ENCODE measurements at places on chromosomes 11 and 22.

DNA sequence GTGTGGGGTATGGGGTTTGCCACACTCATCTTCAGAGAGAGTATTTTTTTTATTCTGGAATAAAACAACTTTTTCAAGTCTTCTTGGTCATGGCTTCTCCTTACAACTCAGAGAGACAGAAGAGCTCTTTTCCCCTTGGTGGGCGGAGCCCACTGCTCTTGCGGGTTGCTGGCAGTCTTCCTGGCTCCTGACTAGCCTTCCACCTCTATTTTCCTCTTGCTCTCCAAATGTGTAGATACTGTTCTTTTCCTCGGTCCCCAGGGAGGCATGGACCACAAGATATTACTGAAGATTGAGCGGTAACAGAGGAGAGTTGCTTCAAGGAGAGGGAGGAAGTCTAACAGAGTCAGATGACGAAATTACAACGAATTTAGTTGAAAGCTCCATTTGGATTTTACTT is 210.6 kb downstream of the NTM start:
- no peak for DNase-seq

DNA sequence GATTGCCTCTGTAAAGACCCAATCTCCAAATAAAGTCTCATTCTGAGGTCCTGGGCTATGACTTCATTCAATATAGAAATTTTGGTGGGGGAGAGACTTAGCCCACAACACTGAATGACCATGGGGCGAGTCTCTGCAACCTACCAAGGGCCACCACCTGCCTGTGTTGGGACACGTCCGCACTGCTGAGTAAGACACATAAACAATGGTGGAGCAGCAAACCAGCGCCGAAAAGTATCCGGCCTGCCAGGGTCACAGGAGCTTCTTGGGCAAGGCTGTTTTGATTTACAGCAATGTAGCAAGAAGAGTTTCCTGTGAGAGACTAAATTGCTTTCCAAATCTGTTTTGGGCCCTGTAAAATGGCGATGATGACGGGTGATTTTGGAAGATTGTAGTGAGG is 122.3 kb downstream of the SHANK2 start:
- no peak for DNase-seq

GRCh38 chr22:40324468-40325305 is 21.6 kb upstream of the ADSL start:
- peak; percentile 46 for DNase-seq

- no peak for DNase-seq
These were observed 79.3 kb downstream of the SLC1A2 start for GRCh38 chr11:35340071-35340470.

DNA sequence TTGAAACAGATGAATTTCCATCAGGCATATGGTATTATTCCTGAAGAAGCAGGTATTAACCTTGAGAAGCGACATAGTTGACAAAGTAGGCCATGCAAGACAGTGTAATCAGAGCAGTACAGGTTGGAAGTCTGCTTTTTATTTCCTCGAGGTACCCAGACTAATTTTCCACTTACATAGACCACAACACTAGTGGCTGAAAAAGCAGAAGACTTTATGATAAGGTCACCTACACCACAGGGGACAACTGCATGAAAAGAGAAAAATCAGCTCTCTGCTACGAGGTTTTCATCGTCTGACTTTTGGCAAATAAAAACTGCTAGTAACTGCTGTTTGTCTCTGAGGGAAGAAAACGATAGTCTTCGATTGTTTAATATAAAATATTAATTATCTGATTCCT is 77.5 kb downstream of the CNTN5 start:
- no peak for DNase-seq

GRCh38 chr22:30612789-30613188 is 5.8 kb downstream of the TCN2 start:
- DNase-seq: no peak

GRCh38 chr11:104891135-104891534 is 7.1 kb downstream of the CASP12 start:
- no peak for DNase-seq

DNA sequence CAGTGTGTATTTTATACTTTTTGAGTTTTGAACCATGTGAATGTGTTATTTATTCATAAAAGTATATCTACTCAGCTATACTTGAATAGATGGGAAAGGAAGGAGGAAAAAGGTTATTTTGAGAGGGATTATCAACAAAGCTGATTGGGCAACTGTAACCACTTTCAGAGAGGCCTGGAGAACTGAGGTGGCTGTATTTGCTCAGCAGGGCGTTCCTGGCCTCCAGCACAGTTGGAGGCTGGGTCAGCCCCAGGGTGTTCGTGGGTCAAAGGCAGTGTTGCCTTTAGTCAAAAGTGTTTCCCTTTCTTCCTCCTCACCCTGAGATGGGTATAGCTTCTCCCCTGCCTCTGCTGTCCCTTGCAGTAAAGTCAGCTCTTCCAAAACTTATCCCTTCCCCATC is 26.7 kb downstream of the ASCC2 start:
- no peak for DNase-seq

- no peak for DNase-seq
These were observed 130.7 kb downstream of the SNX19 start for GRCh38 chr11:130785380-130786116.

DNA sequence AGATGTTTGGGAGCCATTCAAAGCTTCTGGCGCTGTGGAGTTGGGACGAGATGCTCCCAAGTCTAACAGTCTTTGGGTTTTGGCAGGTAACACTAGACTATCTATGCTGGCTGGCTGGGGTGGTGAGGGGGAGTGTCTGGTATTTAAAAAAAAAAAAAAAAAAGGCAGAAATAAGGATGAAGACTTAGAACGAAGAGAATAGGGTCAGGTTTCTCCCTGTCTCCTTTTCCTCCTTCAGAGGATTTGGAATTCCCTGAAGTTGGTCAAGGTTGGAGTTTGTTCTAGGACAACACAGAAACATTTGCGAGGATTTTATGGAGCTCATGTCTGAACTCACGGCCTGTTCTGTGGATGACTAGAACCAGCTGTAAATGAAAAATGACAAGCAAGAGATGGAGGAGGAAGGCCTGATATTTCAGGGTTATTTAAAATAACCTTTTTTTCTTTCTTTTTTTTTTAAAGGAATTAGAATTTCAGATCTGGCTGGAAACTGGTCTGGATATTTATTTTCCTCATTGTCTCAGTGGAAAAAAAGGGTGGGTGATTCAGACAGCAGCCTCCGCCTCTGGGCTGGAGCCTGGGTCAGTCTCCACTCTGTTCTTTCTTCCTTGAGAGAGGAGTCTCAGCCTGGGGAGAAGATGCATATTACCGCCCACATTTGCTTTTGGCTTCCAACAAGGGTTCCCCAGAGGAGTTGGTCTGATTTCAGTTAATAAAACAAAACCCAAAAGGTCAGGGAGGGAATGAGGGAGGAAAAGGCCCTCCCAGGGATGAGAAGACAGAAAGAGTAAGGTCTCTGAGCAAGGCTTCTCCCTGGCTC is 80.1 kb downstream of the USP35 start:
- DNase-seq: no peak

DNA sequence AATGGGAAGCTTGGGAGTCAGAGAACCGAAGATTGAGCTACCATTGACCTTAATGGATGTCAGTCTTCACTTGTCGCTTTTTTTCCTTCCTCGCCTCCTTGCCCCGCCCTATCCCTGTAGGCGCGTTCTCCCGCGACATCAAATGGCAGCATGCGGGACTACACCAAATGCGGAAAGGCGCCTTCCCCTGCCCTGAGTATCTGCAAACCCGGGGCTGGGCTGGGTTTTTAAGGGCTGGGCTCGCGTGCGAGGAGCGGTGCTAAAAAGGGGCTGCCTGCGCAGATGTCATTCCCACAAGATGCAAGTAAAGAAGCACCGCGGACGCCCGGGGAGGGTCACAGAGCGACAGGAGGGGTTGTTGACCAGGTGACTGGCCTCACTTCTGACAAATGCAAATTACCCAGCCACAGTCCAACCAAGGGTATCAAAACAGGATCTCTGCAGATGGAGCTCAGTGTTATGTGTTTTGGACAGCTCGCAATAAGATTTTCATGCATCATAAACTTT is 4.7 kb upstream of the FAM111B start:
- peak; percentile 67 for DNase-seq

GRCh38 chr11:118102721-118103261 is 16.0 kb upstream of the SMIM35 start:
- DNase-seq: no peak

DNA sequence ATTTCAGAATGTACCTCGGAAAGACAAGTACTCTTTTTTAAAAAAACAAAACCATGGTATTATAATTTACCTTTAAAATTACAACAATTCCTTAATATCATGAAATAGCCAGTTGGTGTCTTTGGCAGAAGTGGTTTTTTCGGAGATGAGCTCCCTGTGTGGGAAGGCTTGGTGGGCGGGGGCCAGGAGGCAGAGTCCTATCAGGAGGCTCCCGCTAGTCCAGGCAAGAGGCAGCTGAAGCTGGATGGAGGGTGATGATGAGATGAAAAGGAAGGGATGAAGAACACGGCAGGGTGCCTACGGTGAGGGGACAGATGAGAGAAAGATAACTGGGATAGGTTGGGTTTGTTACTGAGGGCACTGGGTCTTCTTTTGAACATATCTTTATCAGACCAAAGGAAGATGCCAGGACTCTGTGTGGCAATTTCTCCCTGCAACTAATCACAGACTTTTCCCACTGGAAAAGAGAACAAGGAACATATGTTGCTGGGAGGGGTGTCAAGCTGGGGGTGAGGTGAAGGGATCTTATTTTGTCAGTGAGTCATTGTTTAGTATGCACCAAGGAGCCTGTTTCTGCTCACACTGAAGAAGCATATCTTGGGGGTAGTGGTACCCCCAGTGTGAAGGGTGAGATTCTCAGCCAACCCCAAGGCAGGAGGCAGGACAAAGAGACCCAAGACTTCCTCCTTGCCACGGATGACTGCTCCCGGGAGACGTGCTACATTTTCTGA is 91.5 kb upstream of the YWHAH start:
- DNase-seq: no peak

DNA sequence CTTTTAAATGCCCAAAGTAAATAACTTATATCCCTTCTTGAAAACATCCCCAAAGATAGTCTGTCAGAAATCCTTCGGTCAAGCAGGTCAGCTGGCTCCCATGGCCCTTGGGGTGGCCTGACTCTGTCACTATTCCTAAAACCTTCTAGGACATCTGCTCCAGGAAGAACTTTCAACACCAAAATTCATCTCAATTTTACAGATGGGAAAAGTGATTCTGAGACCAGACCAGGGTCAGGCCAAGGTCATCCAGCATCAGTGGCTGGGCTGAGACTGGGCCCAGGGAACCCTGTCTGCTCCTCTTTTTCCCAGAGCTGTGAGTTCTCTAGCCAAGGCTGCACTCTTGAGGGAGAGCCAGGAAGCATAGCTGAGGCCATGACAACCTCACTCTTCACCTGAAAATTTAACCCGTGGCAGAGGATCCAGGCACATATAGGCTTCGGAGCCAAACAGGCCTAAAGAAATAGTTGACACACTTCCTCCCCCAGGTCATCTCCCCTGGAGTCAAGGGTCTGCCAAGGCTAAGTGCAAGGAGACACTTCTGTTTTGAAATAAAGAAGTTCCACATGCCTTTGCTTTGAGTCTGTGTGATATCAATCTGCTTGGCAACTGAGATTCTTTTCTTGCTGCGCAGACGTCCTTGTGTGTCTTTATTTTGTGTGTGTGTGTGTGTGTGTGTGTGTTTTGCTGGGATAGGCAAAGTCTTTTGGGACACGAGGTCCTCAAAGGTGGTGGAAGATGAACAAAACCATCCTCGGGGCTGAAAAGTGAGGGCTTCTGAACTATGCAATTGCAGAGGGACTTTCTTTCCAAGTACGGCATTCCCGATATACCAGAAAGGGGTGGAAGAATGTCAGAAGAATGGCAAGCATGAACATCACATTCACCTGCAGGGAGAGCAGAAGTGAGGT is 16.8 kb upstream of the PRG2 start:
- DNase-seq: no peak

DNA sequence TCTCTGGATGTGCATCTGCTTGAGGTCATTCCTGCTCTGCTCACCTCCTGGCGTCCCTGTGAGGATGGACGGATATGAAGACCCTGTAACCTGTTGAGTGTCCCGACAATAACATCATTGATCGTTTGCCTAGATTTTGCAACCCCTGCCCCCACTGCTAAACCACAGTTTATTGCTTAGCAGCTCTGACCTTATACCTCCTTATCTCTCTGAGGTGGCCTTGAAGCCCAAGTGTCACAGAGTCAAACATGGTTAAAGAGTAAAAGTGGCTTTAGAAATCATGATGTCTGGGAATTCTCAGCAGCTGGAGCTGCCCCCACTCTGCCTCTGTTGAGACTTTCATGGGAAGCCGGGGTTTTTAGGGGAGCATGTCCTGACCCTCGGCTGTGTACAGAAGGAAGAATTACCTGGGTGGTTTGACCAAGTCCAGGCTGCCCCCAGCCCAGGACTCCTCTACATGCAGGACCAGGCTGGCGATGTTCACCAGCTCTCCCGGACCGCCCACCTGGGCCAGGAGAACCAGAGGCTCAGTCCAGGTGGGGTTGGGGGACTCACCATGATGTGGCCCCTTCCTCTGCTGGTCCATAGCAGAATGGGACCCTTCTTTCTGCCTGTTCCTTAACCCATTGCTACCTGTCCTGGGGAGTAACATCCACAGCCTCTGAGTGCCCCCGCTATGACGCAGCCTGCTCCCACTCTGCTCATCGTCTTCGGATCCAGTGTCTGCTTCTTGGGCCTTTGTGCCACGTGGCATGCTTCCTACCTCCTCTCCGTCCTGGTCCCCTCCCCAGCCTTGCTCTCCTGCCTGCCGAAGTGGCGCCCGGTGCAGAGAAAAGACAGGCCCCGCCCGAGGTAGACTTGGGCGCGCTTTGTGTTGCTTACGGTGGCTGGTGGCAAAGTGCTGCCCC is 33.4 kb upstream of the FTH1 start:
- no peak for DNase-seq

DNA sequence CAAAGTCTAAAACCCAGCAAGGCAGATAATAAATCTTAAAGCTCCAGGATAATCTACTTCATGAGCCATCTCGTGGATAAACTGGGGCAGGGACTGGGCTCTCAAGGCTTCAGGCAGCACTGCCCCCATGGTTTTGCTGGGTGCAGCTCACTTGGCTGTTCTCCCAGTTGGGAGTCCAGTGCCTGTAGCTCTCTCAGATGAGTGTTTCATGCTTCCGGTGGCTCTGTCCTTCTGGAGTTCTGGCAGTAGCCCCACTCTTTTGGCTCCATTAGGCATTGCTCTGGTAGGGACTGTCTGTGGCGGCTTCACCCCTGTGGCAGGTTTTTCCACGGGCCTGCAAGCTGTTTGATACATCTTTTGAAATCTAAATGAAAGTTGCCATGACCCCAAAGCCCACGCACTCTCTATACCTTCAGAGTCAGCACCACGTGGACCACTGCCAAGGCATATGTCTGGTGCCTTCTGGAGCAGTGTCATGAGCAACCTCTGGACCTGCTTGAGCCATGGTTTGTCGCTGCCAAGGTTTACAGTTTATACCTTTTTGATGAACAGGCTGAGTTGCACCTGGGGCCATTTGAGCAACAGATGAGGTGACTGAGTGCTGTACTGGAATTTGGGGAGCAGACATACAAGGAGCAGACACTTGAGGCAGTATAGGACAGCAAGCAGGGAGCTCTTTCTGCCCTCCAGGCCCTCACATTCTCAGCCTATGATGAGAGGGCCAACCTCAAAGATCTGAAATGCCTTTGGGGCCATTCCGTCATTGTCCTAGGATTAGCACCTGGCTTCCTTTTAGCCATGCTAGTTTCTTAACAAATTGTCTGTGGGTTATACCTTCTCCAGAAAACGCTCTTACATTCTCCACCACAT is 48.6 kb downstream of the MTNR1B start:
- no peak for DNase-seq

Measured in activated naive CD8-positive, alpha-beta T cell treated with anti-CD3 and anti-CD28 coated beads for 36 hours (primary cell).